Substantia nigra (tissue), 51 donors: ENCODE measurements at places on chromosomes 2 and 18.

- no peak for DNase-seq
Measured at GRCh38 chr2:12057436-12058166, 311.2 kb downstream of the LPIN1 start.

- DNase-seq = no peak
Measured at GRCh38 chr2:96503637-96504243, 1.4 kb downstream of the NEURL3 start.

DNA sequence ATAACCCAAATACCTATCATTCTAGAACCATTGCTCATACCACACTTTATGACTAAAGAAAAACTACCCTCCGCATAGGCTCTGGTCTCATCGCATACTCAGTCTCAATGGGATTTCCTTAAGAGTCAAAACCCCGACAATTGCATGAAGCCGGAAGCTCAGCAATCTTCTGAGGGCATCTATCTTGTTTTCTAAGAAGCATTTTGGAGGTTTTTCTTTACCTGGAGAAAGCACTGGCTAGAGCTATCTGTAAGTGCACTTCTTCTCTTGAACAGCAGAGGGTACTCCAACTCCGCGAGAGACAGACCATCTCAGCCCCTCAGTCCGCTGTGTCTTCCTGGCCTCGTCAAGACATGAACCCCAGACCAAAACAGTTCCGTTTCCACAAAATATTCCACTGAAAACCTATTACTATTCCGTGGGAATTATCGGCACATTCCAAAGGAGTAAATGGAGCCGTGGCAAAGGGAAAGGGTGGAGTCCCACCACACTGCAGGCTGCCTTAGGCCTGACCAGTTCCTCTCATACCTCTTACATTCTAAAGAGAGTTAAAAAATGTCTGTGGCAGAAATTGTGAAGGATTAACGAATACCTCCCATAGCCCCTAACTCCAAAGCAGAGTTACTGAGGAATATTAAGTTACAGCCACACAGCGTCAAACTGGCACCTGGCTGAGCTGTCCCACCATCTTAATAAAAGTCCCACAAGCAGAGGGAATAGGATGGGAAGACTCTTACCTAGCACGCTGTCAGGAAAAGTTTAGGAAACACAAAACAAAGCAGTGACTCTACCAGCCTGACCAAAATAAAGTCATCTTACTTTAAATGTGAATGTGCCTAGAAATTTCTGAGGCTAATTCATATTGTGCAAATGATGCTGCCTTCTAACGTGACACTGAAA, 325.6 kb upstream of the VRK2 start:
- no peak for DNase-seq

GRCh38 chr2:173181982-173182381, 106.3 kb downstream of the MAP3K20 start:
- DNase-seq = no peak

- no peak for DNase-seq
Measured at GRCh38 chr2:120777170-120777751, 41.6 kb downstream of the GLI2 start.

- DNase-seq = no peak
Measured at GRCh38 chr2:9693196-9693491, 62.3 kb upstream of the YWHAQ start.

DNA sequence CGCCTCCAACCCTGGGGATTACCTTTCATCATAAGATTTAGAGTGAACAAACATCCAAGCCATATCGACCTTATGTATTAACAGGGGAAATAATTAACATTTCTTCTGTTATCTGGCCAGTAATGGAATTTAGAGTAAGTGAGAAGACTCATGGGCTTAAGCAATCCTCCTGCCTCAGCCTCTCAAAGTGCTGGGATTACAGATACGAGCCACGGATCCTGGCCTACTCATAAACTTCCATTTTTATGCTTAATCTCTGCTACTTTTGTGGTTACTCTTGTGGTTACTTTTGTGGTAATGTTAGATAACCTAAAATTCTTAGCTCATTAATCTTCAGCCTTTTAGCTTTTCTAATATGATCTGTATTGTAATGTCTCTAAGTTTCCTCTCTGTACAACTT, 159.3 kb upstream of the SLC8A1 start:
- DNase-seq = no peak

DNA sequence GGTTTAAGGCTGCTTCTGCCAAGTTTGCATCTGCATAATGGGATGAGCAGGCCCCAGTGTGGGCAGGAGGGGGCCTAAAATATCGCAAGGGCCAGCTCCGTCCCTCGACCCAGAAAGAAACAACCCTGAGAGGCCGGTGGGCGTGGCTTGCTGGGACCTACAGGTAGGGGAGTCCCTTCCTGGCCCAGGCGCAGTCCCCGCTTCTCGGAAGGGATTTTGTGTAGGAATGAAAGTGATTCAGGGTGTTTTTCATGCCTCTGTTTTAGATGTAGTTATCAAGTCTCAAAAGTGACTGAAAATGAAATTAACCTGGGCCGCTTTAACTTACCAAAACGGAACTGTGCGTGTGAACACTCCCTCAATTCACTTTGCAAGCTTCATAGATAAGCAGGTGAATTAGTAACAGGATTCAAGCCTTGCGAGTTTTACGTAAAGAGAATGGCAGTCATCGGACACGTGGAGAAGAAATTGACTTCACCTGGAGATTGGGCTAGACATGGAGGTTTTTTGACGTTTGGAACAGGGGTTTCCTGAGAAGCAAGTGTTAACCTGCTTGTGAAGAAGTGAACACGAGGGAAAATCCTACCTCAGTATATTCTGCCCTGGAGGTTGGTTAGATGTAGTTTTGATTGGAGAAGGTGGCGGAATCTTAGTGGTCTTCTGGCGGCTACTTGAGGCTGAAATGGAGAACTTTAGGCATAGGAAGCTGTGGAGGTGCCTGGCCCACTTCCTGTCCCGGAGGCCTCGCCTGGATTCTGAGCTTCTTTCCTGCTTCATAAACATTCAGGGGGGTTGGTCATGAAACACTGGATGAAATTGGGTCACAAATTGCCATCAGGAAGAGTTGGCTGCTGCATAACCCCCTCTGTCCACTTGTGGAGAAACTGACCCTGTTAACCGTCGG, 1.7 kb downstream of the NCK2 start:
- no peak for DNase-seq

DNA sequence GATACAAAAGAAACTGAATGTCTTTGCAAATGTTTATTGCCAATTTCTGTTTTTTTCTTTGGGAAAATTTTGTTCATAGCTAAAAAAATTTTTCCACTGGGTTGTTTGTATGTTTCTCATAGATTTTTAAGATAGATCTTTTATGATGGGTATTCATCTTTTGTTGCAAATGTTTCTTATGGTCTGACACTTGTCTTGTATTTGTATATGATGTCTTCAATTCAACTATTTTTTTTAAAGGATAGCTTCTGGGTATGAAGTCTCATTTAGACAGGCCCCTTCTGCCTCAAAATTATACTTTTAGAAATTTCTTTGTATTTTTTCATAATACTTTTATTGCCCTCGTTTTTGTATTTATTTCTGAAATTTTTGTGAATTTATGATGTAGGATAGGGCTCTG, 73.8 kb downstream of the KCTD1 start:
- DNase-seq = no peak

DNA sequence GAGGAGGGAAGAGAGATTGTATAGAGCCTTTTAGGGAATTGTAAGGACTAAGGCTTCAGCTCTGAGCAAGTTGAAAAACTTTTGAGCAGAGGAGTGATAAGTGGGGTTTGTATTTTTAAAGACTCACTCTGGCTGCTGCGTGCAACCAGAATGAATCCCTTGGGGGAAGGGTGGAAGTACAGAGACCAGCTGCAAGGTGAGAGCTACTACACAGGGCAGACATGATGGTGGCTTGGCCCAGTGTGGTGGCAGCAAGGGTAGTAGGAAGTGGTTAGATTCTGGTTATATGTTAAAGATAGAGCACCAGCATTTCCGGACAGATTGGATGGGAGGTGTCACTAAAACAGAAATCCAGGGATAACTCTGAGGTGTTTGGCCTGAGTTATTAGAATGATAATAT, 10.1 kb upstream of the SESTD1 start:
- no peak for DNase-seq

DNA sequence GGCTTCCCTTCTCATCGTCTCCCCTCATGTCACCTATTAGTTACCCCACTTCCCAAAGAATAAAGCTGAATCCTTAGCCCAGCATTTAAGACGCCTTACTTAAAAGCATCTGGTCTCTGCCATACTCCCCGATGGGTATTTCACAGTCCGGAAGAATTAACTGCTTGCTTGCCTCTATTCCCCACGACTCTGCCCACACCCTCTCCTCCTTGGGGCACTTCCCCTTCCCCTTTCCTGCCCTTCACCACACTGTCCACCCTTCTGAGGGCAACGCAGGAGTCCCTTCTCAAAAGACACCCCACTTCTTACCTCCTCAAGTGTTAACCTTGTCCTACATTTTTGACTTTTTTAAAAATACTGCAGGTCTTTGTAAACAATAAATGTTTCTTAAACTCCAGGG, 60.1 kb upstream of the RMP24 start:
- no peak for DNase-seq

GRCh38 chr2:98477036-98477435, 32.4 kb downstream of the INPP4A start:
- DNase-seq = no peak

GRCh38 chr2:199850718-199851500, at the start of gene FTCDNL1:
Gene FTCDNL1, minus strand, starts transcription at chr2:199851192. Its CDS starts 2,230 bp downstream, at chr2:199848962.
- DNase-seq = peak; percentile 77

GRCh38 chr2:139369423-139370409, 589.5 kb upstream of the NXPH2 start:
- DNase-seq = no peak

- no peak for DNase-seq
Measured at GRCh38 chr2:211513446-211513845, 957.0 kb downstream of the CPS1 start.

DNA sequence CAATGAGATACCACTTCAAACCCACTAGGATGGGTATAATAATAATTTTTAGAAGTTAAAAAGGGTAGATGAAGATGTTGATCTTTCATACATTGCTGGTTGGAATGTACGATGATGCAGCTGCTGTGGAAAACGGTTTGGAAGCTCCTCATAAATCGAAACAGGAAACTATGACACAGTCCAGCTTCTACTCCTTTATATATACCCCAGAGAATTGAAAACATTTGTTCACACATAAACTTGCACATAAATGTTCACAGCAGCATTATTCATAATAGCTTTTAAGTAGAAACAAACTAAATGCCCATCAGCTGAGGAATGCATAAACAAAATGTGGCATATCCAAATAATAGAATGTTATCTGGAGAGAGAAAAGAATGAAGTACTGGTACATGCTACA, 95.0 kb downstream of the STRADB start:
- no peak for DNase-seq
